GM04503 (cell line): ENCODE measurements at places on chromosomes 1 and 21.

GRCh38 chr1:158076441-158076840 lies 83.0 kb downstream of the KIRREL1 start:
- no peak for DNase-seq

- DNase-seq, result no peak
Measured at GRCh38 chr1:44250068-44250781, 37.0 kb downstream of the DMAP1 start.

DNA sequence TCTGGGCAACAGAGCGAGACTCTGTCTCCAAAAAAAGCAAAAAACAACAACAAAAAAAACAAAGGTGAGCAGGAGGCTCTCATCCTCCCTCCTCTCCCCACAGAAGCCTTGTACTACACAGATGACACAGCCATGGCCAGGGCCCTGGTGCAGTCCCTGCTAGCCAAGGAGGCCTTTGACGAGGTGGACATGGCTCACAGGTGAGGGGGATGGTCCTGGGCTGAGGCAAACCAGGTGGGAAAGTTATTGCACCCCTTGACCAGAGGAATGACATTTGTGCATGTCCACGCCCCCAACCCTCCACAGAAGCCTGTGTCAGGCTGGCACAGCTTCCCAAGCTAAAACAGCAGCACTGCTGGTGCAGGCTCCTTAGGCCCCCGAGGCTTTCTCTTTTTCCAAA lies 2.4 kb downstream of the ADPRS start:
- DNase-seq, result no peak

DNA sequence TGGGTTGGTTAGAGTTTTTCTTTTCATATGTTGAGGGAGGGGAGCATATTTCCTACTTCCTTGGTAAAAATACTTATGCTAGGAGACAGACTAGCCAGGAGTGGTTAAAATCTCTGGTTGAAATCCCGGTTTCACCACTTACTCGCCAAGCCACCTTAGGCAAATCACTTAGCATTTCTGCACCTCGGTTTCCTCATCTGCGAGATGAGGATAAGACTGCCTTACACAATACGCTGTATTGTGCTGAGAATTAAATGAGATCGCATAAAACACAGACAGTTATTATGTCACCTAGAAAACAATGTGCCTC lies 1.4 kb downstream of the IFFO2 start:
- no peak for DNase-seq

DNA sequence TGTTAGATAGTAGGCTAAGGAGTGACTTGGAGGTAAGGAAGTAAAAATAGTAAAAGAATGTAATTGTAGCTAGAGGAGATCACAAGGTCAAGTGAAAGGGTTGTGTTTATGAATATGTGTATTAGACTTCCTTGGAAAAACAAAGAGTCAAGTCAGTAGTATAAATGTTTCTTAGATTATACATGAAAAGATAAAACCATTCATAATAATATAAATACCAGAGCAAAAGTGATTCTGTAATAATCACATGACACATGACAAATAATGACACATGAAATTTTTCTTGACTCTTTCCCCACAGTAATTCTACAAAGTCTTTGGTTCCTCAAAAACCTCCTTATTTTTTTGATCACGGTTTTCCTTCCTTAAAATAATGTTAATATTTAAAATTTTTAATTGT lies 56.4 kb downstream of the IVNS1ABP start:
- DNase-seq, result no peak

GRCh38 chr1:87642581-87643221 lies 314.0 kb downstream of the LMO4 start:
- no peak for DNase-seq

DNA sequence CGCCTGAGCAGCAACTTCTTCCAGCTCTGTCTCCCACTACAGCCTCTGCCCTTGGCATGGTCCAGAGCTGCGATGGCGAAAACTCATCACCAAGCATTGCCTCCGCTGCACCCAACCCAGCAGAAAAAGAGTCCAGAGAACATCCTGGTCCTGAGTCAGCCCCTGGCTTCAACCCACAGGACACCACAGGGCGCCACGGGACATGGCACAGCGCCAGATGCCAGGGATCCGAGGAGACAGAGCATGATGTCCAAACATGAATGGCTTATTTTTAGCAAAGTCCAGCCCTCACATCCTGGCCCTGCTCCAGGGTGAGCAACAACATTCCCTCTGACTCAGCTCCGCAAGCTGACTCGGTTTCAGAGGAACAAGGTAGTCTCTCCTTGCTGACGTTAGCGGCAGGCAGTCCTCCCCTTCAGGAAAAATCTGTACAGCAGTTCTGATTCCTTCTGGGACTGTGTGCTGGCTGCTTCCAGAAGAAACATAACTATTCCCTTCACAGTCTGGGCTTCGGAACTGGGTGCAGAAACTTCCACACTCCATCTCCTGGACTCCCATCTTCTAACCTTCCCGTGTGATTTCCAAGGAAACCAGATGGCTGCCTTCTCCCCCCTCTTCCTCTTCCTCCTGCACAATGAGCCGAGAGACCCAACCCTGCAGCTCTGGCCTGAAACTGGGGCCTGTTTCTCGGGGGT lies 131.3 kb downstream of the TOMM20 start:
- peak; percentile 98 for DNase-seq

DNA sequence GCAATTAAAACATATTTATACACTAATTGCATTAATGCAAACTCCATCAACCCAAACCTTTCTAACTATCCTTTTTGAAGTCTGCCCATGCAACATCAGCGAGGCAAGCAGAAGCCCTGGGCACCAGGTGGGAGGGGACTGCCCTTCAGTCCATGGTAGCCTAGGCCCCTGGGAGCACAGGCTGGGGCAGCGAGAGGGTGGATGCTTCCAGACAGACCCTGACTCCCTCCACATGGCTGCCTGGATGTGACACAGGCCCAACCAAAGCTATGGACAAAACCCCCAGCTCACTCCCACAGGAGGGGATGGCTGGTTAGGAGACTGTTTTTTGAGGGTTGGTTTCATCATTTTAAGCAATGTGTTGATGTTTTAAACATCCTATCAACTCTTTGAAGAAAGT lies 17.8 kb upstream of the LRRC47 start:
- no peak for DNase-seq

DNA sequence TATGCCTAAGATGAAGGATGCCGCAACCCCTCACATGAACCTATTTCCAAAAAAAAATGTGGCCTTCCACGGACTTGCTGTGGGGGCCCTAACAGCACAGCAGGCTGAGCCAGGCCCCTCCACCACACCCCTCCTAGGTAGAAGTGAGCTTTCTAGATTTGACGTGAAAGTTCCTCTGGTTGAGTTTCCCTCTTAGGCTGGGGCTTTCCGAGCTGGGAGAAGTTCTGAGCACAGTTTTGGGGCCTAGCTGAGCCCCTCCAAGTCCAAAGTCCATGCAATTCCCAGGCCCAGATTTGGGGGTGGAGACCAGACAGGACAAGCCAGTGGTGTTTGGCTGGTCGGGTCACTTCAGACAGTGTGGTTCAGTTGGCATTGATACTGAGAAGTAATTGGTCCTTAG lies 13.8 kb upstream of the PHLDA3 start:
- no peak for DNase-seq

DNA sequence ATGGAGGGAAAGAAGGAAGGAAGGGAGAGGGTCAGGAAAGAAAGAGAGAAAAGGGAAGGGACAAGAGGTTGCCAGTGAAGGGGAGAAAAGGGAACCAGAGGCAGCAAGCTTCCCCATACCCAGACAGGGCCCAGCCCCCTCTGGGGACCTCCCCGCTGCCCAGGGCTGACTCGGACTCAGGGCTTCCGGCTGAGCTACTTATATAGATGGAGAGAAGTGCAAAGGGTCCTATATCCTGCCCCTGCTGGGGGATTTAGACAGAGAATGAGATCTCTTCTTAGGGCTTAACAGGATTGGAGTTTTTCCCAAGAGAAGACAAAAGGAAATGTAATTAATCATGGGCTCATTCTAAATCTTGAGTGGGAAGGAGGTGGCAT lies at the start of gene ETV3L:
ETV3L (minus strand) TSS at position 176 of the 377 bp plus-strand sequence. CDS start 285 bp downstream, outside the sequence.
- DNase-seq, result no peak

DNA sequence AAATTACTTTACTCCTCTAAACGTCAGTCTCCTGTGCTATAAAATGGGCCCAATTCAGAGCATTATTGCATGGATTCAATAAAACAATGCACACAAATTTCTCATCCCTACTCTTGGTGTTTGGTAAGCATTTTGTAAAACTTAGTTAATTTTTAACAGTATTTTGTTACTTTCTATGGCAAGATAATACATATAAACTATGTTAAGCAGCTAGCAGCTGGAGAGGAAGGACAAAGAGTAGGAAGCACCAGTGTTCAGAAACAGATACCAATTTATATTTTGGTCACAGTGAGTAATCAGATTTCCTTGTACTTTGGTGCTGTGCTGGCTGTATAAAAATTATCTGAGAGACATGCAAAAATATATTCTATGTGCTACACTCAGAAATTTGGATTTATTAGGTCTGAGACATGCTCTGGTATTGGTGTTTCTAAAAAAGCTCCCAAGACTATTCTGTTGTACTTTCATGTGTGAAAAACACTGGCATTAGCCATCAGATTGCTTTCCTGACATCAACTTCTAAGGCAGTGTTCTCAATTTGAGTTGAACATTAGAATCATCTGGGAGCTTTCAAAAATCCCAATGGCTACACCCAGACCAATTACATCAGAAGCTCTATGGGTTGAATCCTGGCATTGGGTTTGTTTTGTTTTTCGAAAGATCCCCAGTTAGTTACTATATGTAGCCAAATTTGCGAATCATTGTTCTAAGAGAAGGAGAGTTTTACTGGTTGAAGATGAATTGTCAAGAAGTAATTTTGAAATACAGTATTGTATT lies 100.3 kb upstream of the C1orf87 start:
- DNase-seq, result no peak
